ENCODE measurements at places on chromosomes 13 and 19.
A peak's percentile ranks its signal among the peaks of the same experiment; 100 is the strongest.

GRCh38 chr13:38784036-38784880 lies 97.4 kb downstream of the FREM2 start:
- DNase-seq, result no peak

DNA sequence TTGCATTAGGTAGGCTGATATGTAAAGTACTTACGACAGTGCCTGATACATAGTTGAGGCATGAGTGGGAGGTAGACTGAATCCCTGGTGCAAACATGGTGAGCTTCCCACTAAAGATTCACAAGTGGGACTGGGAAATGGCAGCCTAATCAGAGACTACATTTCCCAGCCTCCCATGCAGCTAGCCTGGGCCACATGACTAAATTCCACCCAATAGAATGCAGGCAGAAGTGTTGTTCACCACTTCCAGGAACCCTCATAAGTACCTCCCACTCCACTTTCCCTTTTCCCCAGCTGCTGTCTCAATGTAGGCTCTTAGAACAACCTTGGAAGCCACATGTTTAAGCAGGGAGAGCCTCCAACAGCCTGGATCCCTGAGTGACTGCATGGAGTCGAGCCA lies 104.9 kb downstream of the CACNA1A start:
- no peak for DNase-seq

DNA sequence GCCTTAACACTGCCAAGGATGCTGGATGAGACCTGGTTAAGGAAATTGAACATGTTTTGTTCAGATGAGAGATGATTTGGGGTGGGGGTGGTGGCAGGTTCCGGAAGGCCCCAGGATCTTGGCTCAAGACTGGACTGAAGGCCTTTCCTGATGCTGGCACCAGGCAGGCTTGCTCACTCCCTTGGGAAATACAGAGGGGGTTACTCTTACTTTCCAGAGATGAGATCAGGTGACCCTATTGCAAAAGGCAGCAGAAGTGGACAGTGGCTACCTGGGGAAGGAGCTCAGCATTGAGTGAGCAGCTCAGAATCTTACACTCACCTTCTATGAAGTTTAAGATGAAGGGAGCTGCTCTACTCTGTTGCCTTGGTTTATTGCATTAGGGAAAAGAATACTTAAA lies 10.8 kb downstream of the GATAD2A start:
- no peak for DNase-seq

DNA sequence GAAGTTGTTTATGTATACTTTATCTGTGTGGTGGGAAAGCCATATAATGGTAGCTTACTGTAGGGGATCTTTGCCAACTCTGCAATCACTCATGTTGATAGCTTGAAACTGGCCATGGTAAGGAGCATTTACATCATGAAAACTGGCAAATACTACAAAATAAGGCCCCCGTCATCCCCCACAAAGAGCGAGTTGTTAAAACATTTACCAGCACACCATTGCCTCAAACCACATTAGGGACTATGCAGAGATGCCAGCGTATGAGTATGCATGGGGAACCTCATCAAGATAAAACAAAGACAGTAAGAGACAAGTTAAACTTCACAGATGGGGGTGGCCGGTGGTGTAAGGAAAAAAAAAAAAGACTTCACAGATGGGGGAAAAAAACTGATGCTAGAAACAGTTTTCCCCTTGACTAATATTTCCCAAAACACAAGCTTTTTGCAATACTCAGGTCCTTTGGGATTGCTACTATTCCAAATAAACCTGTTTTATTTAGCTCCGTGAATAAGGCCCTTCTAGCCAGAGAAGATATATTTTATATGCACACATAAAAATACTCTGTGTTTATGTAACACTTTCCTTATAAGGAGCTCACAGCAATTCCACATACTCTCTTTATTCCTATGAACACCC lies 70.6 kb upstream of the SERP2 start:
- no peak for DNase-seq

GRCh38 chr19:1874554-1875185 lies 10.6 kb downstream of the ABHD17A start:
- DNase-seq, result no peak

GRCh38 chr19:1690699-1691307 lies 38.4 kb upstream of the TCF3 start:
- DNase-seq, result no peak

GRCh38 chr19:48795055-48795684 lies 15.7 kb downstream of the BCAT2 start:
- peak; percentile 66 for DNase-seq

DNA sequence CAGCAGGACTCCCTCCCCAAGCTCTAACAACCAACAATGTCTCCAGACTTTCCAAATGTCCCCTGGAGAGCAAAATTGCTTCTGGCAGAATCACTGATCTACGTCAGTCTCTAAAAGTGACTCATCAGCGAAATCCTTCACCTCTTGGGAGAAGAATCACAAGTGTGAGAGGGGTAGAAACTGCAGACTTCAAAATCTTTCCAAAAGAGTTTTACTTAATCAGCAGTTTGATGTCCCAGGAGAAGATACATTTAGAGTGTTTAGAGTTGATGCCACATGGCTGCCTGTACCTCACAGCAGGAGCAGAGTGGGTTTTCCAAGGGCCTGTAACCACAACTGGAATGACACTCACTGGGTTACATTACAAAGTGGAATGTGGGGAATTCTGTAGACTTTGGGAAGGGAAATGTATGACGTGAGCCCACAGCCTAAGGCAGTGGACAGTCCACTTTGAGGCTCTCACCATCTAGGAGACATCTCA lies 6.2 kb upstream of the CEACAM5 start:
- DNase-seq, result no peak

DNA sequence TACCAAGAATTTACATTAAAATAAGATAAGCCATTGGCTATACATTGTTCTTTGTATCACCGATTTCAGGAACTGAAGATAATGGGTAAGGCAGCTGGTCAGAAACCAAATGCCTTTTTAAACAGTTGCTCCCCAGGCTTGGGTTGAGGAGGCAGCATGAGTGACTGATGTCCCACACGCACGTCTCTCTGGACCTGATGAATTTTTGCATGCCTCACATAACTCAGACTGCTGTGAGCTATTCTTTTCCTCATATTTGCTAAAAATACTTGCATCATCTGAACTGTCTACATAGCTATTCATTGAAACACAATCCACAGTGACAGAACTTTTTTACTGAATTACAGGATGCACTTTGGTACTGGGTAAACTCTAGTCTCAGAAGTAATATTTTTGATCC lies 123.6 kb upstream of the MAB21L1 start:
- no peak for DNase-seq

DNA sequence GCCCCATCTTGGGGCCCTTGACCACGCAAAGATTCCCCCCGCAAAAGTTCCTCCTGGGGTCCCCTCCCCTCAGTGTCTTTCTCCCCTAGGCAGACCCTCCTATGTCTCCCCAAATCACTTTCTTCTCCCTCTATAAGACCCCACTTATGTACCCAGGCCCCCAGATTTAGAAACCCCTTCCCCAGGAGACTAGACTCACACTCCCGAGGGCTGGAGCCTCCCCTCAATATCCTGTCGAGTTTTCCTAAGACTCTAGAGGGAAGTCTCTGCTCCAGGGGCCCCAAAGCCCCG lies 1.4 kb downstream of the SLC1A5 start:
- DNase-seq, result no peak
